ENCODE measurements at places on chromosomes 3 and 15. TPM values are rescaled to one million over a fixed set of nuclear protein-coding genes. Genes with fewer than 3 reads are reported as not detected.
A peak's percentile ranks its signal among the peaks of the same experiment; 100 is the strongest.

GRCh38 chr3:189967254-189967865 lies 153.3 kb downstream of the P3H2 start:
- H3K27me3 ChIP-seq = no peaks in the 10 kb centered on the region
- H3K27ac ChIP-seq = no peak overlapping the region
- H3K4me1 ChIP-seq = no peaks in the 10 kb centered on the region
- no peak for DNase-seq
- no peak overlapping the region for H3K4me3 ChIP-seq
- no peaks in the 10 kb centered on the region for H3K36me3 ChIP-seq

- H3K36me3 ChIP-seq = no peaks in the 10 kb centered on the region
- no peak overlapping the region for H3K27ac ChIP-seq
- no peaks in the 10 kb centered on the region for H3K4me1 ChIP-seq
These were observed 9.7 kb downstream of the EPHB1 start for GRCh38 chr3:134804508-134805480.

DNA sequence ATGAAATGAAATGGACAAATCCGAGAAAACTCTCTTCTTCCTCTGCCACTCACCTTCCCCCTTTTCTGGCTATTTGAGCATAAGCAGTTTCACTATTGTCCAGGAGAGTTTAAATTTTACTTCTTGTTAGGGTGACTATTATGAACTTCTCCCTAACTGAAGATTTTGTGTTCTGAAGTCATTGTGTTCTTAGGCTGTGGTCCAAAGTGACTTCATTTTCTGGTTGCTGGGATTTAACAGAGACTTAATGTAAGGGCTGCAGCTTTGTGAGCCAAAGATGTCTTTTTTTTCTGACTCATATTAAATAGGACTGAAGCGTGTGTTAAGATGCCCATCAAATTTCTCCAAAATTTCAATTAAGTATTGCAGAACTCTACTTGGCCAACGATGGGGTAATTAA lies 46.5 kb upstream of the FSTL1 start:
- no peaks in the 10 kb centered on the region for H3K36me3 ChIP-seq
- H3K27ac ChIP-seq = peak overlapping the region; percentile 51
- DNase-seq = peak; percentile 42
- H3K4me1 ChIP-seq = peaks cover 15% of the 10 kb centered on the region
- no peaks in the 10 kb centered on the region for H3K27me3 ChIP-seq

ADAMTSL3 gene
- total RNA-seq = 11.7 TPM

ZDHHC23 gene
- total RNA-seq = 2.6 TPM

All from heart right ventricle (tissue), 16 donors.